ENCODE measurements at places on chromosomes 11 and 22. TPM values are rescaled to one million over a fixed set of nuclear protein-coding genes. Genes with fewer than 3 reads are reported as not detected.

DEUP1 gene
- total RNA-seq = not detected

IFITM1 gene
- 63.3 TPM for total RNA-seq

KRTAP5-2 gene
- not detected for total RNA-seq

ART1 gene
- not detected for total RNA-seq

KLHL35 gene
- total RNA-seq = 0.50 TPM

TPBGL gene
- 0.11 TPM for total RNA-seq

- no peak for DNase-seq
These were observed 9.6 kb upstream of the MOB2 start for GRCh38 chr11:1496091-1496760.

- DNase-seq = no peak
These were observed 4.6 kb downstream of the NEFH start for GRCh38 chr22:29484642-29485041.

DNA sequence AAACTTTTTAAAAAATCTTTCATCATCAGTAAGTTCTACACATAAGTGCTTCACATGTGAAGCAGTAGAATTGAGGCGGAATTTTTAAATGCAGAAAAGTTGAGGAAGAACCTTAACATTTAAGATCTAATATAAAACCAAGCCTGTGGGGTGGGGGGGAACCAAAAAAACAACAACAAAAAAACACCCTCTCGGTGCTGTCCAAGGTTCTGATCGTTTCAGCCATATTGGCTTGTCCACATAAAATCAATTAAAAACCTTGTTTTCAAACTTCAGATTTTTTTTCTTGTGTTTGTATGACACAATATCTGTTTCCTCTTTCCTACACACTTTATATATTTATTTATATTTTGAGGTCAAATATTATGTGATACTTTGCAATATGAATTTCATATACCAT is 130.0 kb downstream of the WNT7B start:
- DNase-seq = no peak

- DNase-seq = peak; percentile 82
These were observed 5.0 kb upstream of the PICK1 start for GRCh38 chr22:38051900-38052862.

All from colonic mucosa (tissue), 4 donors.